Astrocyte of the hippocampus (primary cell): ENCODE measurements at places on chromosomes 16 and 17.
A peak's percentile ranks its signal among the peaks of the same experiment; 100 is the strongest.

DNA sequence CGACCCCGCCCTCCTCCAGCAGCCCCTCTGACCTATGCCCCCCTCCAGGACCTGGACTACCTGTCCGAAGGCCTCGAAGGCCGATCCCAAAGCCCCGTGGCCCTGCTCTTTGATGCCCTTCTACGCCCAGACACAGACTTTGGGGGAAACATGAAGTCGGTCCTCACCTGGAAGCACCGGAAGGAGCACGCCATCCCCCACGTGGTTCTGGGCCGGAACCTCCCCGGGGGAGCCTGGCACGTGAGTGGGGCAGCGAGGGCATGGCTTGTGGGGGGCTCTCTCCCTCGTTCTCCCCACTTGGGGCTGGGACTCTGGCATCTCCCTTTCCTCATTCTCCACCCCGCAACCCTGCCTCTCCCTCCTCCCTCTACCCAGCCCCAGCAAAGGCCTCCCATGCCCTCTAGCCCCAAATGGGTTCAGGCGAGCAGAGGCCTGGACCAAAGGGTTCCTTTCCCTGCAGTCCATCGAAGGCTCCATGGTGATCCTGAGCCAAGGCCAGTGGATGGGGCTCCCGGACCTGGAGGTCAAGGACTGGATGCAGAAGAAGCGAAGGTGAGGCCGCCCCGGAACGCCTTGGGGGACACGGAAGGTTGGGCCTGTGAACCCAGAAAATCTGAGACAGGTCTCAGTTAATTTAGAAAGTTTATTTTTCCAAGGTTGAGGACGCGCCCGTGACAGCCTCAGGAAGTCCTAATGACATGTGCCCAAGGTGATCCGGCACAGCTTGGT lies 7.4 kb upstream of the NECAB2 start:
- no peak for DNase-seq

- DNase-seq, result no peak
Observed at GRCh38 chr17:39171933-39172332, 6.0 kb upstream of the ARL5C start.

DNA sequence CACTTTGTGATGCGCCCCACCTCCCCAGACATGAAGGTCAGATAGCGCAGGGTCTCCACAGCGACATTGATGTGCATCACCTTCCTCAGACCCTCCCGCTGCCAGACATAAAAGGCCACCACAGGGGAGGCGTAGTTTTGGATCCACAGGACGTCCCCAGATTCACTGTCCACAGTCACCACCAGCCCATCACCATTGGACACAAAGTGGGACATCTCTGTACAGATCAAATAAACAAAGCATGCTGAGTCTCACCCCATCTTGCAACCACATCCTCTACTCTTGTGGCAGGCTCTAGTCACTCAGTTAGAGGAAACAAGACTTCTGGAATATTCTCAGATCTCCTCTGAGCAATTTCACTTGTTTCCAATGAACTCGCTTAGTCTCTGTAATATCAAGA lies 46.3 kb upstream of the ICAM2 start:
- DNase-seq, result no peak

- peak; percentile 72 for DNase-seq
Observed at GRCh38 chr17:57518587-57519581, 226.2 kb downstream of the CCDC182 start.

DNA sequence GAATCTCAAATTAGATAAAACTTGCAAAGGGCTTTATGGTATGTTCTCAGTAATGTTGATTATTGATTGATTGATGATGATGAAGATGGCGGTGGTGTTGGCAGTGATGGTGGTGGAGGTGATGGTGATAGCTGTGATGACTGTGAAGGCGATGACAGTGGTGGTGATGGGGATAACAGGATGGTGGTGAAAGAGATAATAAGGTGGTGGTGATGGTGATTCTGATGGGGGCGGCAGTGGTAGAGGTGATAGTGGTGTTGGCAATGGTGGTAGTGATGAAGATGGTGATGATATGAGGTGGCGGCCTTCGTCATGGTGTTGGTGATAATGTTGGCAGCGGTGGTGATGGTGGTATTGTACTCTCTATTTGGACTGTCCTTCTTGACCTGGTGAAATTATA lies 238.3 kb downstream of the XYLT1 start:
- no peak for DNase-seq

DNA sequence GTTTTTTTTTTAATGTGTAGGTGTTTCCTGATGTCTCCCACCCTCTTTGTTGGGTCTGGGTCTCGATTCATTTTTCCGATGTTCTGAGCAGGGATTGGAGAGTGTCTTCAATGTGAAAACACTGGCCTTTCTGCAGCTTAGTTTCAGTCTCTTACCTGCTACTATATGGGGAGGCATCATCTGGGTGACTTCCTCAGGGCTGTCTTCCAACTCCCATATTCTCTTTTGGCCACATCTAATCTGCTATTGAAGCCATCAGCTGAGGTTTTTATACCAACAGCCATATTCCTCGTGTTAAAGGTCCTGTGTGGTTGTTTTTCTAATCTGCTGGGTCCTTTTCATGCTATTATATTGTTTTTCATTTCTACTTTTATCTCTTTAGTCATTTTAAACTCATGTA lies 13.2 kb upstream of the SSTR5 start:
- DNase-seq, result no peak

DNA sequence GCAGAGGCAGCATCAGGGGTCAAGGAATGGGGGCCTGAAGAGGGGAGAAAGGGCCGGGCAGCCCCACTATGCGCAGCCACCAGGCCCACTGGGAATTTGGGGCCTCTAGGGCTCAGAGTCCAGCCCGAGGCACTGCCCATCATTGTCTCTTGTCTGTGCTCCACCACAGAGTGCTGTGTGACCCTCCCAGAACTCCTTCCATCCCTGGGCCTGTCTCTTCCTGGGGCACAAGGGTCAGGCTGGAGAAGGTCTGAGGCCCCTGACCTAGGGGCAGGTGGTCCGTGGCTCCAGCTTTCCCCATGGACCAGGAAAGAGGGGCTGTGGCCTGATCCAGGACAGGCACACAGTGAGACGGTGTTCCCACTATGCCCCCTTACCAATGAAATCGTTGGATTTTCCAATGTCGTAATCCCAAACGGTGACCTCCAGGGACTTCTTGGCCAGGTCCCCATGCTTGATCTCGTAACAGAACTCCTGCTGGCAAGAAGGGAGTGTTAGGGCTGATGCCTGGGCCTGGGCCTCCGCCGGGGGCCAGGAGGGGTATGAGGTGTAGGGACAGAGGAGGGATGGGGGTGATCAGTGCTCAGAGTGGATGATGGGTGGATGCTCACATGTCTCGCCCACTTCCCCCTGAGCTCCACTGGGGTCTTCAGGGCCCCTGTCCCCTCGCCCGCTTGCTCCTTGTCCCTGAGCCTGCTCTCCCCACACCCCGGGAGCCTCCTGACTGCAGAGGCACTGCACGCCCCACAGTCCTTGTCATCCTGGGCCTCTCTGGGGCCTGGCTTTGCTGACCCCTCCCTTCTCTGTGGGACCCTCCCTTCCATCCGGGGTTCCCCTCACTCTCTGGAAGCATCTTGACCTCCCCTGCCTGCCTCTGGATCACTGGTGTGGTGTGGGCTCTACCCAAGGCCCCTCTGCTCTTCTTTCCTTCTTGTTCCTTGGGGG lies 10.7 kb downstream of the SCGB1C2 start:
- DNase-seq, result no peak
